AG10803 (cell line): ENCODE measurements at places on chromosomes 6 and 20.

GRCh38 chr20:43830883-43831282 is 83.8 kb upstream of the TOX2 start:
- no peak for DNase-seq

GRCh38 chr6:6758915-6759654 is 170.6 kb downstream of the LY86 start:
- DNase-seq = peak; percentile 48

DNA sequence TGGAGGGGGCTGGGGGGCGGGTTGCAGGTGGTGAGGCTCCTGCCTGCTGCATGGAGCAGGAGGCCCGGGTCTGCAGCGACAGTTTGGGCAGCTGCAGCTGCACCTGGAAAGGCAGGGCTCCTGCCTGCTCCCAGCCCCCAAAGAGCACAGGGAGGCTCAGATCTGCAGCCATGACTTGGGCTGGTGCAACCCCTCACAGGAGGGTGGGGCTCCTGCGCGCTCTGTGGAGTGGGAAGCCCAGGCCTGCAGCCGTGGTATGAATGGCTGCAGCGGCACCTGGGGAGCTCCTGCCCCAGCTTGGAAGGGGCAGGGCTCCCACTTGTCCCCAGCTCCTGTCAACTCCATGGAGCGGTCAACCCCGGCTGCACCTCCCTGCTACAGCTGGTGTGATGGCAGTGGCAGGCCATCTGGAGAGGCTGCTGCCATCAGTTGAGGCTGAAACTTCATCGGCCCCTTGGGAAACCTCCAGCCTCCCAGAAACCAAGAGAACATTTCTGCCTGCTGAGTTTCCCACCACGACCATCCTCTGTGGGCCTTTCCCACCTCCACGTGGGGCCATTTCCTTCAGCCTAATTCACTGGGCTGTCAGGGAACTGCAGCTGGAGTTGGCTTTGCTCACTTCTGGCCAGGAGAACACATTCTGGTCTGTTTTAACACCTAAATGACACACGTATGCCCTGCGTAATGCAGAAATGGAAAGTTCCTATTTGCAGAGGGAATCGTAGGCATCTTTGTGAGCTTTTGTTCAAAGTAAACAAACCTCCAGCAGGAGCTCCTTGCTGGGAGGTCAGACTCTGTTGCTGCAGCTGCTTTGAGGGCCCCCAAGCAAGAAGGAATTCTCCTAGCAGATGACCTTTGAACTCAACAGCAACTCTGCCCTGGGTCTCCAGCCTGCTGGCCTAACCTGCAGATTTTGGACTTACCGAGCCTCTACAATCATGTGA is 429.0 kb downstream of the PREX1 start:
- DNase-seq = no peak

GRCh38 chr6:235763-236360 is 56.4 kb upstream of the DUSP22 start:
- DNase-seq = peak; percentile 54

- no peak for DNase-seq
Measured at GRCh38 chr6:64990652-64991304, 716.2 kb downstream of the EYS start.

- no peak for DNase-seq
Measured at GRCh38 chr6:118501765-118502164, 46.3 kb upstream of the PLN start.

DNA sequence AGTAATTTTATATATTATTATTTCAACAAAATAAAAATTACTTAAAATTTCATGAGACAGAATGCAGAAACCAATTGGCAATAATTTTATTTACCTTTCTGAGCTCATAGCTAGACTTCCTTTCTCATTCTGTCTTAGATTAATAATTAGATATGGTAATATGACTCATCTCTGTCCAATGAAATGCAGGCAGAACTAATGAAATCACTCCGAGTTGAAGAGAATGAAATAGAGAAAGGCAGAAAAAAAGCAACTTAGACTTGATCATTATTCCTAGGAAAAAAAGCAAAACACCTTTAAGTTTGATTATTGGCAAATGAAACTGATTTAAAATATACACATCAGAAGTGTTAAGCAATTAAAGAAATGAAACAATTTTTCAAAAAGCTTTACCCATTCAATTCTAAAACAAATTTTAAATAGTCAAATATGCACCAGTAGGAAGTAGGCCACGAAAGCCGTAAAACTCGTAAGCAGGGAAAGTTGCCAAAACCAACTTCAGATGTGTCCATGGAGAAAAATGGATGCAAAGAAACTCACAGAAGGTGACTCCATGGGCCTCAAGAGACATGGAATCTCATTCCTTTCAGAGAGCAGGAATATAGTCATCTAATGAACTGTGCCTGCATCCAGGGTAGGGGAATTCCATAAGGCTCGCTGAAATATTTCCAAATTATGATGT is 293.8 kb upstream of the RGS17 start:
- DNase-seq = no peak

DNA sequence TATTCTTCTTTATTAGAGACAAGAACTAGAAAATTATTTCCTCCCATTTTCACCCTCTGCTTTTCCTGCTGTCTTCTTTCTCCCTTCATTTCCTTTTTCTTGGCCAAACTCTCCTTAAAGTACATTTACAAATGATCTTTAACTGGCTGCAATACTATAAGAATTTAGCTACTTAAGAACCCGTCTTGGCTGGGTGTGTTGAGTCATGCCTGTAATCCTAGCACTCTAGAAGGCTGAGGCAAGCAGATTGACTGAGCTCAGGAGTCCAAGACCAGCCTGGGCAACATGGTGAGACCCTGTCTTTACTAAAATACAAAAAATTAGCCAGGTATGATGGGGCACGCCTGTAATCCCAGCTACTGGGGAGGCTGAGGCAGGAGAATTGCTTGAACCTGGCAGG is 39.3 kb upstream of the SRPK1 start:
- no peak for DNase-seq

DNA sequence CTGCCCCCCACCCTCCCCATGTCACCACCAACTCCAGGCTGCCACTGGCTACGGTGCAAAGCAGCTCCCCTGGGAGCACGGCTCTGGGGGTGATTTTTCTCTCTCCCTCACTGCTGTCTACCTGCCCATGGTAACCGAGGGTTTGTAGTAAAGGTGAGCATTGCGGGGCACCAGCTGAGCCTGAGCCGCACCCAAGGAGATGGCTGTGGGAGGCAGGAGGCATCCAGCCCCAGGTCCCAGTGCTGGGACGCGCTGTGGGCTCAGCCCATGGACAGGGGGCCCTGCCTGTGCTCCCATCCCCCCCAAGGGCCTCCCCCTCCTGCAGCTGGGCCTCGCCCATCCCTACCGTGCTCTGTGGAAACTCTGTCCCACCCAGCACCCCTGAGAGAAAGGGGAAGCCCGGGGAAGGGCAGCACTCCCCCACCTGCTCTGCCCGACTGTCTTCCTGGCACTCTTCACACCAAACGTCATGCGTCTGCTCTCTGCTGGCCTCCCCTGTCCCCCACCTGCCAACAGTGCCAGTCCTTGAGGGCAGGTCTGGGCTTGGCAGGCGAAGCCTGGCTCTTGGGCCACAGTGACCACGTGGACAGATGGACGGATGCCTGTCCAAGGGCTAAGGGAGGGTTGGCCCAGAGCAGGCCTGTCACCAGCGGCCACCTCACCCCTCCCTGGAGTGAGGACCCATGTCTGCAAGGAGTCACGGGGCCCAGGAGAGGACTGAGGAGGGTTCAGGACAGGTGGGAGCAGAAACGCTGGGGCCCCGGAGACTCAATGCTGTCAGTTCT is 3.8 kb upstream of the CHRNA4 start:
- no peak for DNase-seq

DNA sequence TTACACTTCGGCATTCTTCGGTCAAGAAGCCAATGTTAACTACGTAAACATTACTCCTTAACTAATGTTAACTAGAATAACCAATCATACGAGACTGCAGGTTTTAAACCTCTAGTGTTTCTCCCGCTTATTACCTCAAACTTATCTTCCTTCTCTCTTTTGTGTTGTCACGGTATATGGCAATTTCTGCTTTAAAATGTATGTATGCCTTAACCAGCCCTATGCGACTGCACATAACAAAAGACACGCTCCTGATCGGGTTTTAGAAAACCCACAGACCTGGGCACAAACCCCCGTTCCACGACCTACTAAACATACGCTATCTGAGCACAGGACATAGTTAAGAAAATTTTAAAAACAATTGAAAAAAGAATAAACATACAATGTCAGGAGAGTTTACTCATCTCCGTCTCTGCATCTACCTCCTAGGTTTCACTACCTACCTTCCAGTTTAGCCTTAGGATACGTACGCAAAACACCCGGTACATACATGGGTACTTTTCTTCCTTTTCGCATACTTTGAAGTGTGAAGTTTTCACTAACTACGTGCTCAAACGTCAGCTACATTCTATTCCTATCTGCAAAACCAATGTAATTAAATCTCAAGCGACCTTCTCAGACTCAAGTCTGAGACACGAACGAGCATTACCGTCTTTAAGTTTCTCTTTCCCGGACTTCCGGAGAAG is 1.1 kb downstream of the CD164 start:
- peak; percentile 49 for DNase-seq

DNA sequence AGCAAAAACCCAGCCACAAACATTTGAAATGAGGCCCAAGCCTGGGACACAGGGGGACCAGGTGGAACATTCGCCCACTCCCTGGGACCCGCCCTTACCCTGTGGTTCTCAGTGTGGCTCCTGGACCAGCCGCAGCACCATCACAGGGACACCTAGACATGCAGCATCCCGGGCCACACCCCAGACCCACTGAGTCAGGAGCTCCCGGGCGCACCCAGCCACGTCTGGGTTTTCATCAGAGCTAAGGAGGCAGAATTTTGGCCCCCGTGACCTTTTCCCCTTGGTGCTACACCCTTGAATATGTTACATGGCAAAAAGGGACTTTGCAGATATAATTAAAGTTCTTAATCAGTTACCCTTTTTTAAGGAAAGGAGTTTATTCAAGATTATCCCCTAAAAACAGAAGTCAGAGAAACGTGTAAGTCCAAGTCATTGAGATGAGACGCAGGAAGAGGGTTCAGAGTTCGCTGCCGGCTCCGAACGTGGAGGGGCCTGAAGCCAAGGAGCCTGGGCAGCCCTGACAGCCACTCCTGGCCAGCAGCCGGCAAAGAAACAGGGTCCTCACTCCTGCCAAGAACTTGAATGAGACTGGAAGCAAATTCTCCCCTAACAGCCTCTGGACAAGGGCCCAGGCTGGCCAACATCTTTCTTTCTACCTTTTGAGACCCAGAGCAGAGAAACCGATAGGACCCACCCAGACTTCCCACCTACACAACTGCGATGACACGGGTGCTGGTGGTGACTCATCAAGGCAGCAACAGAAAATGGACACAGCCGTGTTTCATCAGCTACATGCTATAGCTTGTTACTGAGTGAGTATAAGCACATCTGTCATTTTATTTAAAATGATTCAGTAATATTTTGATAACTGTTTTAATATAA is 25.3 kb downstream of the BFSP1 start:
- DNase-seq = peak; percentile 10

DNA sequence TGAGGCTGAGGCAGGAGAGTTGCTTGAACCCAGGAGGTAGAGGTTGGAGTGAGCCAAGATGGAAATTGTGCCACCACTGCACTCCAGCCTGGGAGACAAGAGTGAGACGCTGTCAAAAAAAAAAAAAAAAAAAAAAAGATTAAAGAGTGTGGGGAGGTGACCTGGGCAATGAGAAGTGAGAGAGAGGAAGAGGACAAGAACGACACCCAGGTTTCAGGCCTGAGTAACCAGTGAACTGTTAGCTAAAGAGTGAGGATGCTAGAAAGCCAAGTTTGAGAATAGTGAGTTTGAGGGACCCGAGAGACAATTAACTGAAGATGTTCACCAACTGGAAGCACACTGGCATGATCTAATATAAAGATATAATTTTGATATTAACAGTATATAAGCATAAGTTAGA is 85.4 kb upstream of the TNFAIP3 start:
- DNase-seq = no peak

DNA sequence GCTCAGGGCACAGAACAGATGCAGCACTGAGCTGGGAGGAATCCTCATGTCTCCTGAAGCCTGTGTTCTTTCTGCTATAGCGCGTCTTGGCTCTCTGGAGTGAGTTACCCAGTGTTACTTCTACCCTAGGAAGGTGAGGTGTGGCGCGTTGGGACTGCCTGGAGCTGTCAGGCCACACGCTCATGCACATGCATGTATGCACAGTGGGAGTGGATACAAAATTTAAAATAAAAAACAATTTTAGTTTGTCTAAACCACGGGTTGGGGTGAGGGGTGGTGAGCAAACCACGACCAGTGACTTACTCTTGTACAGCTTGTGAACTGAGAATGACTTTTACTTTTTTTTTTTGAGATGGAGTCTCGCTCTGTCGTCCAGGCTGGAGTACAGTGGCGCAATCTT is 298.6 kb upstream of the SUPT3H start:
- DNase-seq = no peak

GRCh38 chr6:97198046-97198565 is 84.9 kb downstream of the MMS22L start:
- DNase-seq = no peak

DNA sequence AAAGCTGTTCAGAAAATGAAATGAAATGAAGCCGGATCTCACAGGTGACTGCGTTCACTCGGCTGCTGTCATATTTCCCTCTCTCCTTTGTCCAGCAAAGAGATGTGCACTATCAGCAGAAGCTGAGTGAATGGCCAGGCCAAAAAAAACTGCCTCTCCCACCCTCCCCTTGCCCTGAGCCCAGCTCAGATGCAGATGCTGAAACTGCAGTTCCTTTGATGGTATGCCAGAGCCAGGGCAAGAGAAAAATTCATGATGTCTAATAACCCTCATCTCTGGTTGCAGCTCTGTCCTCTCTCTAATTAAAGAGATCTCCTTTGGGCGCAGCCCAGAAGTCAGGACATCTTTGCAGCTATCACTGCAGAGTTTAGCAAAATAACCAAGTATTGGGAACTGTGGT is 210.5 kb upstream of the RIN2 start:
- no peak for DNase-seq
